Stimulated activated CD8-positive, alpha-beta memory T cell treated with anti-CD3 and anti-CD28 coated beads, Interleukin-15, amount 100 ng/mL, for 24 hours (primary cell): ENCODE measurements at places on chromosomes 4 and X.

GRCh38 chr4:139674875-139675550 lies 9.4 kb downstream of the MGST2 start:
- DNase-seq, result no peak

DNA sequence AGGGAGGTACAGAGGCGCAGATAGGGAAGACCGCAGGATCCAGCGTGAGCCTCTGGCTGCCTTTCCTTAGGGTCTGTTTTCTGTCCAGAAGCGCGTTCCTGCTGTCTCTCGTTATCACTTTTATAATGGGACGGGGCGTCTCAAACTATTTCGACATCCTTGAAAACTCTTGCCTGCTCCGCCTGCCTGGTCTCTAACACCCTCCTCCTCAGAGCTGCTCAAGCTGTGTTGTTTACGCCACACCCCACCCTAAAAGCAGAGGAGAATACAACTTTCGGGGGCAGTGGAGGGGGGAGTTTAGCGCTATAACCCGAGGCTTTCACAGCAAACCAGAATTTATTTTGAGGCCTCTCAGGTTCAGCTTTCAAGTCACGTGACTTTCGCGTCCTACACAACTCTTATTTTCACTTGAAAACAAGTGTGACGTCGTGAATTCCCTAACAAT lies 646 bp upstream of the FAM3A start:
- DNase-seq, result no peak

DNA sequence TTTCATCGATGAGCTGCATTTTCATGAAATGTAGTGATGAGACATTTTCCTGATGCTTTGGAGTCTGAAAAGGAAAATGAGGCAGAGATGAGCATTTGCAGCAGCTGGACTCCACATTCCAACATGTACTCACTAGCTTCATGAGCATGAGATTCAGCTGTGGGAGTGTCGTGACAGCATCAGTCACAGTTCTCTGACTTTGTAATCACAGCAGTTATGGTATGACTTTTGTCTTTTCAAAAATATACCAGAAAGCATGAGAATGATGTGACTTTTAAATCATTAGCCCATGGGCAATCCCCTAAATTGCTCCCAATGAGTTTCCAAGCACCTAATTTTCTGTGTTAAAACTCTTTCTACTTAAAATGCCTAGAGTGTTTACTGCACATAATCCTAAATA lies 18.3 kb upstream of the MSL3 start:
- no peak for DNase-seq

DNA sequence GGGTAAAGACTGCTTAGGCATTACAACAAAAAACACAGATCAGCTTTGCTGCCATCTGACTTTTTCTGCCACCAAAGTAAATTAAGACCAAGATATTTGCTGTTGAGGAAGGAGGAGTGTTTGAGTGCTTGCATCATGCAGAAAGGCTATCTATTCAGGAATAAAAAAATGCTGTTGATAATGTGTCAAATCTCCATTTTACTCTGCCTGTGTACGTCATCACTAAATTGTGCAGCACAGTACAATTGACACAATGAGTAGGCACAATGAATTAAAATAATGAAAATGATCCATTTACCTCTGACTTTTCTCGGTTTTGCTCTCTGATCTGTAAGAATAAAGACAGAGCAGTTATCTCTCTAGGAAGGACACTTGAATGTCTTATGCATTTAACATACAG lies 56.3 kb downstream of the NKX6-1 start:
- DNase-seq, result no peak

DNA sequence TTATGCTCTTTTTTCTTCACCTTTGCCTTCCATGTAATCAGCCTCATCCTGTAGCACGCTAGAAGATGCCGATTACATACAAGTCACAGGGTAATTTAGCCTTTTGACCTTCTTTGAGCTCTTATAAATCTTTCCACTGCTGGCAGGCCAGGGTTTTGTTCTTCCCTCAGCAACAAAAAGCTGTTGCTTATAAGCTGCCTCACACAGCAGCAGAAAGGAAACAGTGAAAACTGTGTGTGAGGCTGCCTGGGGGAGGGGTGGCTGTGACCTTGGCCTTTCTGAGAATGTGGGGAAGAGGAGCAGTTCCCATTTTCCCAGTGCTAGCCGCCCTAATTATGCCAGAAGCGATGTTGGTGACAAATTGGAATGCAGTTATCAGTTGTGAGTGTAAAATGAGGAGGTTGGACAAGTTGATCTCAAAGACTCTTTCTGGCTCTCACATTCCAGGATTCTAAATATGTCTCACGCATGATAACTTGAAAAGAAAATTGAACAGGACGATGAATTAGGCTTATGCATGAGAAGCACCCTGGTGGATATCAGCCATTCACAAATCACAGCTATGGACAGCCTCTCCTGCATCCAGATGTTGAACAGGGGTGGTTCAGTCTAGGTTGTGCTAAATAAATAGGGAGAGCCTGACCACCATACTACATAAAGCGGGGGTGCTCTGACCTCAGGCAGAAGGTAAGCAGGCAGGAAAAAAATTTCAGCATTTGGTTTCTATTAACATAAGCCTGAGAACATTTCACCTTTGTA lies 25.7 kb downstream of the SLITRK2 start:
- no peak for DNase-seq

GRCh38 chrX:13387666-13388494 lies 68.0 kb upstream of the ATXN3L start:
- no peak for DNase-seq

DNA sequence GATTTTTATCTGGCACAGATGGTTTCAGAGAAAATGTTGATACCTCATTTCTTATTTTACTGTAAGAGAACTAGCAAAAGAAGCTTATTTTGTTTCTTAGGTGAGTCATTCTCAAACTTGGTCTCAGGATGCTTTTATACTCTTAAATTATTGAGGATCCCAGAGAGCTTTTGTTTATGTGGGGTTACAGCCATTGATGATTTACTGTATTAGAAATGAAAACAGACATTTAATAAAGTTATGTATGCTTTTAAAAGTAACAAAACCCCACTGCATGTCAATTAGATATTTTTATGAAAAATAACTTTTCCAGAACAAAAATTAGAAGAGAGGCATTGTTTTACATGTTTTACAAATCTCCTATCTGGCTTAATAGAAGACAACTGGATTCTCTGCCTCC lies 12.1 kb downstream of the USP9X start:
- no peak for DNase-seq

DNA sequence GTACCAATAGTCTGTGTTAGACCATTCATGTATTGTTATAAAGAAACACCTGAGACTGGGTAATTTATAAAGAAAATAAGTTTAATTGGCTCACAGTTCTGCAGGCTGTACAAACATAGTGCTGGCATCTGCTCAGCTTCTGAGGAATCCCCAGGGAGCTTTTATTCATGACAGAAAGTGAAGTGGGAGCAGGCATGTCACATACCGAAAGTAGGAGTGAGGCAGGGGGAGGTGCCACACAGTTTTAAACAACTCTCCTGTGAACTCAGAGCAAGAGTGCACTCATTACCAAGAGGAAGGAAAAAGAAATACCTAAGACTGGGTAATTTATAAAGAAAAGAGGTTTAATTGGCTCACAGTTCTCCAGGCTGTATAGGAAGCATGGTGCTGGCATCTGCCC lies 591.2 kb downstream of the PPP4R3C start:
- DNase-seq, result no peak

- no peak for DNase-seq
Measured at GRCh38 chr4:53465281-53465680, 87.8 kb downstream of the FIP1L1 start.

- DNase-seq, result no peak
Measured at GRCh38 chr4:148214529-148215166, 227.6 kb downstream of the NR3C2 start.

GRCh38 chrX:40207626-40208025 lies 109.9 kb upstream of the BCOR start:
- no peak for DNase-seq

GRCh38 chrX:155682834-155683233 lies 70.1 kb upstream of the TMLHE start:
- no peak for DNase-seq

- no peak for DNase-seq
Measured at GRCh38 chr4:108350332-108350731, 181.6 kb upstream of the LEF1 start.

GRCh38 chrX:80285131-80285773 lies 135.0 kb upstream of the TENT5D start:
- DNase-seq, result no peak

- no peak for DNase-seq
Measured at GRCh38 chrX:38662640-38663039, 101.3 kb downstream of the TSPAN7 start.

DNA sequence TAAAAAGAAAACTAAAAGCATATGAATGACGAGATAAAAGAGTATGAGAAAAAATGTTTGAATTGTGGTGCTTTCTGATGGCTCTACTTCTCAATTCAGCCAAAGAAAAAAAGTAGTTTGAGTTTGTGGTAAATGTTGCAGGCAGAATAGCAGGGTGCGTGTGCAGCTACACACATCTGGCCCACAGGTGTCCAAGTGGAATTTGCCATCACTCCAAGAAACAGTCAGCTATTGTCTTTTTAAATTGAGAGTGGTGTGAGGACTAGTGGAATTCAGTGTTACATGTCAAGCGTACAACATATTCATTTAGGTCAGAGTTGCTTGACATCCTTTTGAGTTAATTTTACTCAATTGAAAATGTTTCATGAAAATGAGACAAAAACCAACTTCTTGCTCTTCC lies 424.8 kb upstream of the MAD2L1 start:
- no peak for DNase-seq

DNA sequence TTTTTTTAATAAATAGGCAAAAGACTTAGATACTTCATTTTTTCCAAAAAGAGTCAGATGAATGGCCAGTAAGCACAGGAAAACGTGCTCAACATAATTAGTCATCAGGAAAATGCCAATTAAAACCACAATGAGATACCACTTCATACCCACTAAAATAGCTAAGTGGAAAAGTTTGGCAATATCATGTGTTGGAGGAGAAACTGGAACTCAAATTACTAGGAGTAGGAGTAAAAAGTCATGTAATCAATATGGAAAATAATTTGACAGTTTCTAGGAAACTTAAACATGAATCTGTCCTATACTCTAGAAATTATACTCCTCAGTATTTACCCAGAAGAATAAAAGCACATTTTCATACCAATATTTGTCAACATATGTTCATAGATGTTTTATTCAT lies 449.8 kb downstream of the INPP4B start:
- DNase-seq, result no peak

- no peak for DNase-seq
Measured at GRCh38 chrX:117998171-117998570, 118.4 kb downstream of the KLHL13 start.

DNA sequence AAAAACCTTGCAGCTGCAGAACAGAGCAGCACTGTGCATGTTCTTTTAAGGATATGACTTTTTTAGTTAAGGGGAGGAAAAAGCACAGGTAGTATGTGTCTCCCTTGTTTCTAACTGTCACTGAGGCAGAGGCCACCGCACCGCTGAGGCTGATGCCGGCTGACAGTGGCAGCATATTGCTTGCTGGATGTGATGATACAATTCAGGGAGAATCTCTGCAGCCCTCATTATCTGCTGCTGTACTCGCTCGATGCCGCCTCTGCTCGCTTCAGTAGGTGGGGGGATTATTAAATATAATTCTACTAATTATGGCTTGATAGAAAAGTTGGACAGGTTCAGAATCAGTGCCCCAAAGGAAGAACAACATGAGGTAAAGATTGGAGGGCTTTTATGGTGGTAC lies 378.8 kb upstream of the NOCT start:
- no peak for DNase-seq

DNA sequence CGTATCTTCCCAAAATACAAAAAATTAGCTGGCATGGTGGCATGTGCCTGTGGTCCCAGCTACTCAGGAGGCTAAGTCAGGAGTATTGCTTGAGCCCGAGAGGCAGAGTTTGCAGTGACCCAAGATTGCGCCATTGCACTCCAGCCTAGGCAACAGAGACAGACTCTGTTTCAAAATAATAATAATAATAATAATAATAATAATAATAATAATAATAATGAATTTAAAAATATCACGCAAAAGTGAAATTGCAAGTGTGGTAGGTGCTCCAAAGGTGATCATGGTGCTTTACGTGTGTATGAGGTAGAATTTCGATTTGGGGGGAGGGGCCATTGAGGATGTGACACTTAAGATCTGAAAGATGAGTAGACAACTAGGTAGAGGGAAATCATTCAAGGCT lies 4.9 kb upstream of the HPSE start:
- DNase-seq, result no peak

GRCh38 chrX:22041907-22042530 lies 9.9 kb downstream of the PHEX start:
- no peak for DNase-seq

- DNase-seq, result no peak
Measured at GRCh38 chr4:182286035-182286434, 42.8 kb downstream of the TENM3 start.

DNA sequence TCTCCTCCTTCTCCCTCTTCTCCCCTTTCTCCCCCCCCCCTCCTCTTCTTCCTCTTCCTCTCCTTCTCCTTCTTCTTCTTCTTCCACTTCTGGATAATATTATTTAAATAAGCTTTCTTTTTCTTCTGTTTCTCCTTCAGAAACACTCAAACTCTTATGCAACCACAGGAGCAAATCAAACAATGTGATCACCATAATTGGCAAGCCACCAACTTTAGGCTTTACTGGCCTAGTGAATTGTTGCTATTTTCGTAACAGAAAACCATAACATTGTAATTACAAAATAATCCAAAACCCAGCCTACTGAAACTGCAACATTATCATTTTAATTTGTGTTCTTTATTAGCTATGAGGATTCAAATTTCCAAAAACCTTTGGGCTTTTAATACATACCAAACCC lies 14.3 kb downstream of the DCAF8L1 start:
- no peak for DNase-seq

DNA sequence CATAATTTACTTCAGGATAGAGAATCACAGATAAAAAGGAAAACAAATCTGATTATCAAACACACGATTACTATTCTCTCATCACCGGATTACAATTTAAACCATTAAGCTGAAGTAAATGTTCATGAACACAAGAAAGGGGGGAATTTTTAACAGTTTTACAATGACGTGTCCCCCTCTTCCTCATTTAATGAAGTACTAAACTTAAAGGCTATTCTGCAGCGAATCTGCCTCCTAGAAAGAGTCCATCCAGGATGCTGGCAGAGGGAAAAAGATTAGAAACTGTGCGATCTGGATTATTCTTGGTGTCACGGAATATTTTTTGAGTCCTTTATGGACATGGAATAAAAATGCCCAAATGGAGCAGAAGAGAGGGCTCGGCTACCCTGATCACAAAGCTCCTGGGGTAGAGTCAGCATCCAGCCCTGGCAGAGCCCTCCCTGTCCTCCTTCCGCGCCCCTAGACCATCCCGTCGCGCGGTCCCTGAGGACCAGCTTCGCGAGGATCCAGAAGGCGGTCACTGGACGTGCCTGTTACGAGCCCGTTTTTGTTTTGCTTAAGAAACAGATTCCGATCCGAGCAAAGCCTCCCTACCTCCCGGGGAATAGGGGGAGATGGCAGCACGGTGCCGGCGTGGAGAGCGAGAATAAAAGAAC lies 1.2 kb downstream of the ELF2 start:
- no peak for DNase-seq
